ENCODE measurements at places on chromosomes 5 and 9.

DNA sequence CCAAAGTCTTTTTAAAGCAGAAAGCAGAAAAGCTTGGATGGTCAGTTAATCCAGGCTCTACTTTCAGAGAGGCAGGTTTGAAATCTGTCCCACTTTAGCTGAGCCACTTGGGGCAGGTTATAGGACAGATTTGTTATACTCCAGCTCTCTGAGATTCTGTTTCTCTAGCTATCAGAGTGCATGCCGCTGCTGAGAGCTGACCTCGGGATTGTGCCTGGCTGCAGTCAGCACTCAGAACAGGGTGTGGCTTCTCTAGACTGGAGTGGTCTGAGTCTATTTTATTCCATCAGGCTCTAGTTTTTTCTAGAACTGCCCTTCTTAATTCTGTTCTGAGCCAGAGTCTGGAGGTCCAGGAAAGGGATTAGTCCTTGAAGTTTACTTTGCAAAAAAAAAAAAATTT is 67.7 kb downstream of the NDFIP1 start:
- no peak for DNase-seq

- DNase-seq = no peak
Observed at GRCh38 chr9:114059047-114059803, 18.9 kb downstream of the AMBP start.

DNA sequence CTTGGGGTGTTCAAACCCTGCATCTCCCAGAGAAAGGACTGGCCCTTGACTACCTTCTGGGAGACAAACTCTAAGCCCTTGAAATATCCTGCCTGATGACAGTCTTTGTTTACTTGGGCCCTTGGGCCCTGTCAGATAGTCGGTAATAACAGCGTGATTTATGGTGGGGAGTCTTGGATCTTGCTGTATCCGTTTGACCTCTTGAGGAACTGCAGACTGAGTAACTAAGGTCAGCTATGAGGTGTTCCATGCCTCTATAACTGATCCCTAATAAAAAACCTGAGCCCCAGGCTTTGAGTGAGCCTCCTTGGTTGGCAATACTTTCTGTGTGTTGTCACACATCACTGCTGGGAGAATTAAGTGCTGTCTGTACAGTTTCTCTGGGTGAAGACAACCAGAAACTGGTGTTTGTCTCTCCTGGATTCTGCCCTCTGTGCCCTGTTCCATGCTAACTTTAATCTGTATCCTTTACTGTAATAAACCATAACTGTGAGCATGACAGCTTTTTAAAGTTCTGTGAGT is 56.2 kb upstream of the ANKRD33B start:
- no peak for DNase-seq

DNA sequence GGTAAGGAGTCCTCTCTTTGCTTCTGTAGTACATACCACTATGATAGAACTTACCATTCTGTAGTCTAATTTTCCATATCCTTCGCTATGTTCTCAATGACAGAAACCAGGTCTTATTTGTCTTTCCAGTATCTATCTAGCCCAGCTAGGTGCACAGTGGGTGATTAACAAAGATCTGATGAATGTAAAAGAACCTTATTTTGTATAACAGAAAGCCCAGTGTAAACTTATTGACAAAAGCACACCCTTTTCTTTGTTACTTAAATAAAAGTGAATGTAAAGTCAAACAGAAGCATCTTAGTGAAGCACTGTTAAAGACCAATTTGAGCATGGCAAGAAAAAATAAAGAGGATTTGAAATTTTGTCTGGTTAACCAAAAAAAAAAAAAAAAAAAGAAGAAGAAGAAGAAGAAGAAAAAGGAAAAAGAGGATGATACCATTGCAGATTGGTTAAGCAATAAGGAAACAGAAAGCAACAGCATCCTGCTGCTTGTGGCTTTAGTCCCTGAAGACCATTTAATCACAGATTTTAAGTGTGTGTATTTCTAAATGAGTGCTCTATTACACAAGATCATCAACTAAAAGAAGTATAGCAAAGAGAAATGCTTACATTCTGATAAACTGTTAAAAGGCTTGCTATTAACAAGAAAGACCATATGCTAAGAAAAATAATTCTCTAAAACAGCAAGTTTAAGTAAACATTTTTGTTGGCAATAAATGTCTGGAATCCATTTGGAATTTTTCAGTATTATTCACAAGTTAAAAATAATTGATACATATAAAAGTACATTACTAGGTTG is 21.2 kb downstream of the MEGF9 start:
- no peak for DNase-seq

GRCh38 chr9:93244101-93244500 is 60.2 kb downstream of the WNK2 start:
- no peak for DNase-seq

DNA sequence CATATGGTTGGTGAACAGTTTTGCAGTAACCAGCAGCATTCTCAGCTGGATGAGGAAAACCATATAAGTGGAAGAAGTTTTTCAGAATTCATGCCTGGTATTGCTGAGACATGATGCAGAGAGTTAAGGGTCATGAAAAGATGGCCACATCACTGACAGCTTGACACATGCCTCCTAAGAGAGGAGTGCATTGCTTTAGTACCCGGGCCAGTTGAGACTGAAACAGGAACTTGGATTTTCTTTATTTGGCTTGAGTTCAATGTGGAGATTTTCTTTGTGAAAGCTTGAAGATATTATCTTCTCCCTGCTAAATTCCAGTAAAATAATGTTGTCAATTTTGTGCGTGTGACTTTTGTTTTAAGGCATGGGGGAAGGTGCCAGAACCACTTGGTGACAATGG is 35.8 kb downstream of the HACD4 start:
- no peak for DNase-seq

All from tibial nerve (tissue), 4 donors.